ENCODE measurements at places on chromosomes 6 and 20.

GRCh38 chr6:124670801-124671200 lies 291.4 kb upstream of the RNF217 start:
- no peak for DNase-seq

GRCh38 chr6:113871975-113872374 lies 14.8 kb downstream of the MARCKS start:
- no peak for DNase-seq

DNA sequence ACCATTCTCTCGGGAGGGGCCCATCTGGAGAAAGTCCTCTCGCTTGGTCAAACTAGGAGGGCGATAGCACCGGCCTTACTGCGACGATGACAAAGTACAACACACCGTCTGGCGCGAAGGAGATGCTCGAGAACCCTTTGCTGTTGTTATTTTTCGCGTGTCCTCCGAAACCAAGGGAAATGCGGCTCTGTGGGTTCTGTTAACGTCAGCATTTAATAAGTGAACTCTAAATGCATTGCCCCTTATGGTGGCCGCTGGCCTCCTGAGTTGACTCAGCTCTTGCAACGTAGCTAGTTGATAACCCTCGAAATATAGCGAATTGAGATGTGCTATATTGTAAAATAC lies 577 bp upstream of the SCAND1 start:
- DNase-seq, result peak; percentile 36

GRCh38 chr6:156174031-156174890 lies 602.9 kb upstream of the ARID1B start:
- DNase-seq, result peak; percentile 66

- DNase-seq, result no peak
Observed at GRCh38 chr6:109453594-109454495, 1.7 kb downstream of the MICAL1 start.

DNA sequence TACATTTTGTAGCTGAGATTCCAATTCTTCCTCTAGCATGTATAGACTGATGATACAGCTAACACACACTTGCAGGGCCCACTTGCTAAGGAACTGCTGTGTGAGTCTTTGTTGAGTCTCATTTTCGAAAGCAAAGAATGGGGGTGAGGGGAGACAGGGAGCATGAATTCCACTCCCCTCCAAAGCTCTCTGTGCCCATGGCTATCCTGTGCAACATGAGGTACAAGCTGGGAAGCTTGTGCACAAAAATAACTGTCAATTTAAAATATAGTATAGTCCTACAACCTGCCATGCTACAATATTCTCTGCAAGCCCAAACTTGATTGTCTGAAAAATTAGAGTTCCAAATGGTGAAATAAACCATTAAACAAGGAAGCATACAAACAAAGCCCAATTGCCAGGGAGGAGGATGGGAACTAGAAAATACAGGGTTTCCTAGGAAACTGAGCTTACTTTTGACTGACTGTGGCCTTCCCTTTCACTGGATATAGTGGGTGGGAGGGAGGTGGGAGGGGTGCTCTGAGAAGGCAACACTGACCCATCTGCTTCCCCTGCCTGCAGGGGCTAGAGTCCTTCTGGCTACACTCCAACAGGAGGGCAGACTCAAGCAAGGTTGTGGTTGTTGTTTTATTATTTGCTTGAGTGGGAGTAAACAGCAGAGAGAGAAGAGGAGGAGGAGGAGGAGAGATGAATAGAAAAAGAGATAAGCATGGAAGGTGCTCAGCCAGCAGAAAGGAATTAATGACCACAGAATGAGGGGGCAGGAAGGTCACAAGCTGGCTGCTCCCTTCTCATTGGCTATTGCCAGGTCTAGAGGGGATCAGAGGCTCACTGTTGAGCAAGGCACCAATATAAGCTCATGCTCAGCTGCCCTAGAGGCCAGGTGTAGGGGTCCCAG lies 84.6 kb downstream of the FYN start:
- no peak for DNase-seq

DNA sequence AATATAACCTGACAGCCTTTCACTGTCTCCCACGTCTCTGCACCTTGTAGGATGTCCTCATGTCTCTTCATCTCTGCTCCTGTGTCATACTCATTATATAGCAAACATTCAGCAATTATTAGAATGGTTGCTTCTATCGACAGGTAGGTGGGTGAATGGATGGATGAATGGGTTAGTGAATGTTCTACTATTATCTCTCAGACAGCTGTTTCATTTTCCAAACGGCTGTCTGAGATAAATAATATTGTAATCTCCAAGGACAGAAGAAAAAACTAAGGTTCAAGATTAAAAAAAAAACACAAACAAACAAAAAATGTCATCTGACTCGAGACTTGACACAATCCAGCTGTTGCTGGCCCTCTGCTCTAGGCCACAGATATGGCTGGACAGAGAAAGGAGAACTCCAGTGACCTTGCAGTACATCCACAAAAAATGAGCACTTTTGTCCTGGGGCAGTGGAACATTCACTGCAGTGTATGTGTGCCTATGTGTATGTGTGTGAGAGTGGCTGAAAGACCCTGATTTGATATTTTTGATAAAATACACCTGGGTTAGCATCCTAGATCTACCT lies 2.1 kb downstream of the HNF4A start:
- no peak for DNase-seq

GRCh38 chr20:60214901-60215815 lies 256.9 kb downstream of the CDH26 start:
- no peak for DNase-seq

Measured in activated CD4-positive, alpha-beta T cell treated with anti-CD3 and anti-CD28 coated beads for 48 hours (primary cell).